ENCODE measurements at places on chromosomes 16 and 17.
A peak's percentile ranks its signal among the peaks of the same experiment; 100 is the strongest.

DNA sequence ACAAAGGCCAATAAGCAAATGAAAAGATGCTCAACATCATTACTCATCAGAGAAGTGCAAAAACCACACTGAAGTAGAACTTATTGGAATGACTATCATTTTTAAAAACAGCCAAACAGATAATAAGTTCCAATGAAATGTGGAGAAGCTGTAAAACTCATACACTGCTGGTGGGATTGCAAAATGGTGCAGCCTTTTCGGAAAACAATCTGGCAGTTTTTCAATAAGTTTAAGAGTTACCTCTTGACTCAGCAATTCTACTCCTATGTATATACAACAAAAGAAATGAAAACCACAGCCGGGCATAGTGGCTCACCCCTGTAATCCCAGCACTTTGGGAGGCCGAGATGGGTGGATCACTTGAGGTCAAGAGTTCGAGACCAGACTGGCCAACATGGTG, 49.3 kb downstream of the AKAP10 start:
- DNase-seq, result no peak

DNA sequence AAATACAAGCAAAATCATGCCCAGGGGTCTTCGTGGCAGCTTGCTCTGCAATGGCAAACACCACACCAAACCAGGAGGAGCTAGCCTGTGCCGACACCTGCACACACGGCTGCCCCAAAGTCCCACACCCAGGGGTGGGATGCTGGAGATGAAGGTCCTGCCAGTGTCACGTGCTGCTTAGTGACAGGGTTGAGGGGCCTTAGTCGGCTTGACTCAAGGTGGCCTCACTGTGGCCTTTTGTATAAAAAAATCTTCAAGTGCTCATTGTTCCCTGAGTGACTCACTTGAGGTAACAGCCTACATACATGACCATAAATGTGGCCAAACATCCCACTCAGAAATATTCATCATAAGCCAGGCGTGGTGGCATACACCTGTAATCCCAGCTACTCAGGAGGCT, 7.3 kb downstream of the TRIM65 start:
- DNase-seq, result no peak

DNA sequence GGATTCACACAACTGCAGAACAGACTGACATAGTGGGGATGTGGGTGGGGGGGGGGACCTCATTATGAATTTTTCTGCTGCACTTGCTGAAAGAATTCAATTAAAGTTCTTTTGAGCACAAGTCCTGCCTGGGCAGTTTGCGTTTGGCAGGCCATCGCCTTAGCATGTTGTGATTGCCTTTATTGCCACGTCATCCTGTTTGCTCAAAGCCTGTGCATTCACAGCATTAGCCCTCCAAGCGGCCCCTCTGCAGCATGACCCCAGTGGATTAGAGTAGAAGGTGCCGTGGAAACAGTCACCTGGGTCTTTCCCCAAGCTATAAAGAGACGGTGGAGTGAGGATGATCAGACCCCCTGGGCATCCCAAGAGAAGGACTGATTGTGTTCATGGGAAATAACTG, 17.2 kb downstream of the MSI2 start:
- no peak for DNase-seq

DNA sequence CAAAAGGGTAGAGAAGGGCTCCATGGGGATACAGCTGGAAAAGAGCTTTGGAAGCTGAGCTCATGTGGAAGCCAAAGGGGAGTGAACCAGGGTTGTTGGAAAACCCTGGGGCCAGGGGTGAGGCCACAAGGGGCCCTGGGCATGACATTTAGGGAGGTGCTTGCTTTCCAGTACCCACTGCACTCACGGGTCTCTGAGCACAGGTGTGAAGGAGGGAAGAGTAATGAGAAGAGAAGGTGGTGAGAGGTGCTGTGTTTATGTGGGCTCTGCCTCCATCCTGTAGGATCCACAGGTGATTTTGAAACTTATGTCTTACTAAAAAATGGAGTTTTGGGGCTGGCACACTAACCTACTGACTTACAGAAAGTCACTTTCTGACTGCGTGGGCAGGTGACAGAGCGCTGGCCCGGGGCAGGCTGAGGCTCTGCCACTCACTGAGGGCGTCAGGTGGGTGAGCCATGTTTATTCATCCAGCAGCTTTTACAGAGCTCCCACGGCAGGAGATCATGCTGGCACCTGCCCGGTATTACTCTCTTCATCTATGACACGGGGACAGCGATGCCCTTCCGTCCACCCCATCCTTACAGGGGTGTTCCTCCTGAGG, 18.9 kb downstream of the KSR1 start:
- DNase-seq, result no peak

DNA sequence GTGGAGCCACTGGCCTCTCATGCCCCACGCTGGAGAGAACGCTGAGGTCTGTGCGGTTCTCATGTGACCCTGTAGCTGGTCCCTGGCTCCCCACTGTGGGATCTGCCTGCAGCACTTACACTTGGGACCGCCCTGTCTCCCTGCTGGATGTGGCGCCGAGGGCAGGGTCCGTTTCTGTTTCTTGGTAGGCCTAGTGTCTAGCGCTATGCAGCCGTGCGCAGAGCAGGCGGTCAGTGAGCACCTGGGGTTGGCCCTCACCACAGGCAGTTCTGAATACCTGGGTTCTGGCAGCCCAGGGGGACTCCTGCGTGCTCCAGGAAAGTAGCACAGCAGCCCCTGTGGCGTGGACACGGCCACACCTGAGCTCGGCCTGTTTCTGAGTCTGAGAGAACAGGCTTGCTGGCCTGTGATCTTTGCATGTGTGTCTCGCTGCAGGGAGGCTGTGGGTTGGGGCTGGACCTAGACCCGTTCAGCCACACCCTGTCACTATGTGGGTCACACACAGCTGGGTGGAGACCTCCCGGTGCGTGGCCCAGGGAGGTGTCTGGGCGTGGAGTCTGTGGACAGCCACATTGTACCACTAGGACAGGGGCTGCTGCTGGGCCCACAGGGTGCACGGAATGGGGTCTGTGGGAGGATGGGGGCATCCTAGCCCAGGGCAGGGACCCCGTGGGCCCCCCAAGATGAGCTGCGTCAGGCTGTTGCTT, 2.8 kb downstream of the CAPN15 start:
- DNase-seq, result no peak

DNA sequence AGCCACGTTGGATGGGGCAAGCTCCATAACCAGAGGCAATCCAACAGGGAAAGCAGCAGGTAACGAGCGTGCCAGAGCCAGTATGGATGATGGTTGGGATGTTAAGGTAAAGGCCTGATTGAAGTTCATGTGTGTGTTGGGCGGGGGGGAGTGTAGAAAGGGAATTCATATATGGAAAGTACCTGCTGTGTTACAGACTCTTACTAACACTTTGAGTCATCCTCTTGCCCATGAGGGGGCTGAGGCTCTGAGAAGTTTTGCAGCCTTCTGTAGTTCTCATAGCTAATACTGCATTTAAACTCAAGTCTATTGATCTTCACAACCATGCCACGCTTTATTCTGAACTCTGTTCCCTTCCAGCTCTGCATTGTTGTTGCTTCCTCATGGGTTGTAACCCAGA, 28.5 kb downstream of the SYCE1L start:
- DNase-seq, result no peak

DNA sequence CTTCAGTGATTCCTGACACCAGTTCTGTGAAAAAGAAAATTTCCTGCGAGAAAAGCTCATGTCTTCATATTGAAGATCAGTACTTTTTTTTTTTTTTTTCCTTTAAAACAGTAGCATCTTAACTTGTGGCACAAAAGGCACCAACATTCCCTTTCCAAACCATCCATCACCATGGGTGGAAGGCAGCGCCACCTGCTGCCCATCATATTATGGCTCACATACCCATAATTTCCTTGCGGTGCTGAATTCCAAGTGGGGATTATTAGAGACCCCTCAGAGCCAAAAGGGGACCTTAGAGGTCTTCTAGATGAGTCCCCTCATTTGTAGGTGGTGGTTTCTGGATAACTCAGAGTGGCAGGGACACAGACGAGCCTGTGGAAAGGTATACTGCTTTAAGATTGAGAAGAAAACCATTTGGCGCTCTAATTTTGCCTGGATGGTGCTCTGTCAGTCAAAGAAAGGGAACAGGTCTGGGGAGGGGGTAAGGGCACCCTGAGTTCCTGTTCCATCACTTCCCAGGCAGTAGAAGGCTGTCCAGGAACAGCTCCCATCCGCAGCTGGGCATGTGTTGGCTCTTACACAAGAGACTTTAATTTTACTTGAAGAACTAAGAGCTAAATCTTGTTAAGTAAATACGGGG, 7.9 kb upstream of the SOST start:
- peak; percentile 62 for DNase-seq

GRCh38 chr16:89904606-89905510, 13.8 kb upstream of the MC1R start:
- no peak for DNase-seq

DNA sequence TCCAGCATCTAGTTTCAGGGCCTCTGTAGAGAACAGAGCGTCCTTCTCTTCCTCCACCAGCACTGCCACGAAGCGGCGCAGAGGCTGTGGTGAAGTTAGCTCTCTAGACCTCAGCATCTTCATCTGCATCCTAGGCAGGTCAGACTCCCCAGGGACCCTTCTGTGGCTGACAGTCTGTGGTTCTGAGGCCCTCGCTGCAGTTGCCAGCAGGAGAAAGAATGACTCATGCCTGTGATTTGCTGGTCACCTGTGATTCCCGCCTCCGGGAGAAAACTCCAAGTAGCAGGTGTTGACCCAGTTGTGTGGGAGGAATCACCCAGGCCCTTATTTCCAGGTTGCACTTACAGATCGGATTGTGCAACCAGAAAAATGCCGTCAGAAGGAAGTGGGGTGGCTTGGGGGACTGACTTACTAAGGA, 117.3 kb upstream of the CACNG5 start:
- DNase-seq, result no peak

DNA sequence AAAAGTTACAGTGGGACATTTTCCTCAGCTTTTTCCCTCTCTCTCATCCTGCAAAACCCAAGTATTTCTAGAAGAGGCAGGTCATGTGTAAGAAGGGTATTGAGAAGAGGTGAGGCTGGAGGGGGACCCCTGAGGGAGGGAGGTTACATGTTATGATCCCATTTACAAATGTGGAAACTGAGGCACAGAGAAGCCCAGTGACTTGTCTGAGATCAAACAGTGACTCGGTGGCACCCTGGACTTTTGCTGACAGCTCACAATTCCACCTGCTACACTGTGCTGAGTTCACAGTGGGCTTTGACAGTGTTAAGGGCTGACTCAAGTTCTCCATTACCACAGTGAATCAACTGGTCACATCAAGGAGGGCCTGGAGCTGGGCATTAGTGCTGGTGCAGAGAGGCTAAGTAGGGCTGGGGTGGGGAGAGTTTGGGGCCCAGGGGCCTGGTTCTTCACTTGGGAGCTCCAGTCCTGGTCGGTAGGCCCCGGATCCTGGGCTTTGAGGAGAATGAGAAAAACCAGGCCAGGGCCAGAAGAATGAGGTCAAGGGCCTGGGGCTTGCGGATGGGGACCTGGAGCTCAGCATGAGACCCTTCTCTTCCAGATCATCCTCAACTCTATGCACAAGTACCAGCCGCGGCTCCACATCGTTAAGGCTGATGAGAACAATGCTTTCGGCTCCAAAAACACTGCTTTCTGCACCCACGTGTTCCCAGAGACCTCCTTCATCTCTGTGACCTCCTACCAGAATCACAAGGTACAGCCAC, 26.0 kb downstream of the TBX4 start:
- no peak for DNase-seq

DNA sequence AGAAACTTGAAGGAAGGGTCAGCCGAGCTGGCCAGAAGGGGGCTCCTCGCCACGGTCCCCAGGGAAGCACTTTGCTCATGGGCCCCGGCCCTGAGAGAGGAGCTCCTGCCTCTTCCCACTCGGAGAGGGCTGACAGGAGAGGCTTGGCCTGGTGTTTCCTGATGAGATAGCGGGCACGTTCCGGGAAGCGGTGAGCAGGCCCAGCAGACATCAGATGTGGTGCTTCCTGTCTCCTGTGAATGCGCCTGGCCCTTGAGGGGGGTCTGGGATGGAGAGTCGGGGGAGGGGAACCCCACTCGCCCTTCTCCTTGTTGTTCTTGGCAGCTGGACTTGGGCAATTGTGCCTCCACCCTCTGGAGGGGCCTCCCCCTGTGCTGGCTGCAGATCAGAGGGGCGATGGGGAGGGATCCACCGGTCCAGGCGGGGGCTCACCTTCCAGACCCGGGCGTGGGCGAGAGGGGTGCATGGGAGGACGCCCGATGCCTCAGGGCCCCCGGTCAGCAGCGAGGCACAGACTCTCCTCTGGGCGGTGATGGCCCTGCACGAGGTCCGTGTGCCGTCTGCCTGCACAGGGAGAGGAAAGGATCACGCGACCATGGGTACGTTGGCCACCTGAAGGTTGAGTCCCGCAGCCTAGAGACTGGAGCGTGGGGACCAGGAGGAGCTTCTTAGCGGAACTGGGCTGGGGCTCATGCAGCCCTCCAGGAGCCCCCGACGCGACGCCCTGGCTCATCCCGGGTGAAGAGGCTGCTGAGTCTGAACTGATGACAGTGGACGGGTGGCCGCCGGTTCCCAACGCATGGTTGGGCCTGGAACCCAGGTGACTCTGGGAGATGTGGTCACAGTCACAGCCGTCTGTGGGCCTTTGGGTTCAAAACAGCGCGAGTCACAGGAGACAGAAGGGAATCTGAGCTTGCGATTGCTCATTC, 25.4 kb downstream of the METRNL start:
- no peak for DNase-seq

DNA sequence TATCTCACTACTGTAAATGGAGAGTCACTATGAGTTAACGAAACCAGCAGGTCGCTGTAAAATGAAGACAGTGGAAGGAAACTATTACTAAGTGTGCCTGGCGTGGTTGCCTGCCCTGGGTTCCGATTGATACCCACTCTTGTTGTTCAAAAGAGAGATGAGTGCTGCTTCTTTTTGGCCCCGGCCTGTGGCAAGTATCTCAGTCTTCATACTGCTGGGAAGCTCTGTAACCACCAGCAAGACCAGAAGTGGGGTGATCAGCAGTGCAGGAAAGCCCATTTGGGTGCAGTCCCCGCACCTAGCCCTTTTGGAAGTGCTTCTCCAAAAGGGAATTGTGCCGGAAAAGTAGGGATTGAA, 104.5 kb downstream of the SNX29 start:
- DNase-seq, result no peak

GRCh38 chr17:6557040-6557438, 684 bp upstream of the PITPNM3 start:
- no peak for DNase-seq

DNA sequence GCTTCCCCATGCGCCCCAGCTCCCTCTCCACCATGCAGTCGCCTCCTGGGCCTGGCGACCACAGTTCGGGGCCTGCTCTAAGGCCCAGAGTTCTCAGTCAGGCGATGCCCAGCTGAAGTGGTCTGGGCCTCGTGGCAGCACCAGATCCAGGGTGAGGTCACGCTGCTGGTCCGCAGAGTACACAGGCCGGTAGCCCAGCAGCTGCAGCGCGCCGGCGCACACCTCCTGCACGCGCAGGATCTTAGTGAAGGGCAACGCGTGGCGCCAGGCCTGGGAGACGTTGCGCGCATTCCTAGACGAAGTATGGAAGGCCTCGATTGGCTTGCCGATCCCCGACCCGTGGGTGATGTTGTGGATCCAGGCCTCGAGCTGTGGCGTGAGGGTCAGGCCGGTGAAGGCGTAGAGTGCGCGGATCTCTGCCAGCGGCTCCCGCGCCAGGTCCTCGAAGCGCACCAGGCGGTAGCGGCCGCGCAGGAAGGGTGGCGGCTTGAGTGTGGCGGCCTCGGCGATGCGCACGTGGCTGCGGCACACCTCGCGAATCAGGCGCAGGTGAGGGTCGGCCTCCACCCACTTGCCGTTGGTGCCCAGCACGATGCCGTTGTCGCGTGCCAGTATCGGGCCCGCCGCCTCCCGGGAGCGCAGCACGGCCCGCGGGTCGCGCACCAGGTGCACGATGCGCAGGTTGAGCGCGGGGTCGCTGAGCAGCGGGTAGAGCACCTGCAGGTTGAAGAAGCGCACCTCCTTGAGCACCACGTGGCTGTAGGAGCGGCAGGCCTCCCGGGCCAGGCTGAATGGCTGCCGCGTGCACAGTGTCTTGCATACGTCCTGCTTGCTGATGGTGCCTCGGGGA, 6.6 kb downstream of the CHST5 start:
- DNase-seq, result no peak
